AG09309 (cell line): ENCODE measurements at places on chromosomes 1 and 21.

DNA sequence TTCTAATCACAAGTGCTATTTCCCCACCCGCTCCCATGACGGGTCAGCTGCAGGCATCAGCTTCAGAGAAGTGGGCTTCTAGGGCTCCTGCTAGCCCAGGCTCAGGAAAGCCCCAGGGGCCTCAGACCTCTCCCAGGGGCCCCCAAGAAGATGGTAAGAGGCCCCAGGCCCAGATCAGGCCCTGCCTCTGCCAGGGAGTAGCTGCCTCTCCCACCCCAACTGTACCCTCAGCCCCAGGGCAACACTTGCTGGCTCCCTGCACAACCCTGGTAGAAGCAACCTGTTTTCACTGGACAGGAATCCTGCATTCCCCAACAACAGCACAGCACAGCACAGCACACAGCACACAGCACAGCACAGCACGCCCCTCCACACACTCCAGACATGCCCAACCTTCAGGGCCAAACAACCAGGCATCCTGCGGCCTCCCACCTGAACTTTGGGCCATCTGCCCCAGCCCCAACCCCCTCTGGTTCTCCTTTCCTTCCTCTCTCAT, 6.5 kb downstream of the BLACAT1 start:
- no peak for DNase-seq

GRCh38 chr1:53736290-53736689, 2.7 kb downstream of the GLIS1 start:
- DNase-seq: peak; percentile 52

DNA sequence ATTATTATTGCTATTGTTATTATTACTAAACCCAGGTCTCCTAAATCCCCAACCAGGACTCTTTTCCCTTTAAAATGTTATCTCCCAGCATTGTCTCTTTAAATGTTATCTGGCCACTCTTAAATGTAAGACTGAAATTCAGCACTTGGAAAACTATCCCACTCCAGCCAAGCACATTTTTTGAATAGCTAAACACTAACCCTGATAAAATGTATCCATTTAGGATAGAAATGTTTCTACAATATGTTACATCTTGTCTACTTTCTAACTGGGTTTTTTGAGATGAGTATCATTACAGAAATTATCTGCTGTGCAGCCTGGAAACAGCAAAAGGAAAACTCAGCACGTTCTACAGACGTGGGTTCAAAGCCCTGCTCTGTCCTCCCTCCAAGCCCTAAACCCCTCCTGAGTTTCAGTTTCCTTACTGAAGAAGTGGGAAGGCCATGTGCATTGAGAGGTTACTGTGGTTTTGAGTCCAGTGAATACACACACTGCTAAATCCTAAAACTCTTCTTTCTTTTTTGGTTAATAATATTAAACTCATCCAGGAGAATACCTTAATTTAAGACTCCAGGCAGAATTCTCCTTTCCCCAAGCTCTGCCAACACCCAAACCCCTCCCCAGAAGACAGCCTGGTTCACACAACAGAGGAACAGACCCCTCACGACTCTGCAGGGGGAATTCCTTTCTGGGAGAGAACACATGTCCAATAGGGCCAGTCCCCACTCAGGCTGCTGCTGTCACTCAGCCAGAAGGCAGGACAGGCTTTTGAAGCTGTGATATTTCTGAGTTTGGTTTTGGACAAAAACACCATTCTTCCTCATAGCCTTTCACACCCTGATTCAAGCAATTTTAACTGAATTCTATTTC, 41.9 kb downstream of the HIVEP3 start:
- no peak for DNase-seq

DNA sequence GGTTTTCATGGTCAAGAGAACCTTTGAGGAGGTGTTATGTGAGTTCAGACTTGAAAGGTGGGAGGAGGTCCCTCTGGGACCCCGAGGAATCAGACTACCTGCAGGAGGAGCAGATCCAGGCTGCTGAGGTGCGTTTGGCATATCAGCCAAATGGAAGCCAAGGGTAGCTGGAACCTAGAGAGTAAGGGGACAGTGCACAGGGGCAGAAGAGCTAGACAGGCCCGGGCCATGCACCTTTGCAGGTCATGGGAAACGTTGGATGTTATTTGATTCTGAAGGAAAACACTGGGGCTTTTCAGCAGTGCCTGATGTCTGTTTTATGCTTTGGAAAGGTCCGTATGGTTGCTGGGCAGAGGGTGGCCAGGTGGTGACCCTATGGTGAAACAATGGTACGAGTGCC, 169.2 kb downstream of the PGBD5 start:
- no peak for DNase-seq

DNA sequence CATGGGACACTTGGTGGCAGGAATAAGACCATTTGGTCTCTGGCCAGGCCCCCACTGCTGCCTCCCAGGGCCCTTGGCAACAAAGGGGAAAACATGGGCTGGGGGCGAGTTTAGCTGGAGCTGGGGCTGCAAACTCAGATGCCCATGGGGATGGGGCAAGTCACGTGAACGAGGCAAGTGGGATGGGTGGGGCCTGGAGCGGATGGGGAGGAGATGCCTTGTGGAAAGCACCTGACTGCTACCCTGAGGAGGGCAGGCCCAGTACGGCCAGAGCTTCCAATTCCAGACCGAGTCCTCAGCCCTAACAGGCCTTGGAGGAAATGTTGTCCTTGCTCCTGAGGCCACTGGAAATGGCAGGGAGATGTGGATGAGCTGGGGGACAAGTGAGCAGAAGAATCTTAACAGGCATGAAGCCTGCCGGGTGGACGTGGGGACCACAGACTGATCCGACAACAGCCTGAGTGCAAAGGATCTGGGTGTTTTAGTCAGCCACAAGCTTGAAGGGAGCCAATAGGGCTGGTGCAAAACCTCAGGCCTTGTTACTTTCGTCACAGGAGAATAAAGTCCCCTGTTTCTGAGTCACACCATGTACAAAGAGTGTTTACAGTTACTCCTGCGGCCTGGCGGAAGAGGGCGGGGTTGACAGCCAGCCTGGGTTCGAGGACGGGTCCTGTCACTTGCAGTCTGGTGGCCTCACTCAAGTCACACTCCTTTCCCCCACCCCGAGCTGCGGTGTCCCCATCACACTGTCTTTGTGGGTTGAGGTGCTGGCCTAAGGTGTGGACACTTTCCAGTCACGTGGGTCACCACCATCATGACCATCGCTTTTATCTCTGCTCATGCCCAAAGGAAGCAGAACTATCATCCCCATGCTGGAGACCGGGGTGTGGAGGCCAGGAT, 19.1 kb downstream of the RUNX3 start:
- DNase-seq: no peak

GRCh38 chr1:47482786-47483185, 44.9 kb downstream of the FOXD2 start:
- DNase-seq: no peak

- no peak for DNase-seq
Measured at GRCh38 chr1:230139315-230139714, 72.3 kb downstream of the GALNT2 start.
